Stimulated activated CD4-positive, alpha-beta T cell treated with anti-CD3 and anti-CD28 coated beads, Interleukin-1b, Interleukin-23, amount 100 ng/mL, for 1 hour (primary cell): ENCODE measurements at places on chromosomes 5 and 9.

DNA sequence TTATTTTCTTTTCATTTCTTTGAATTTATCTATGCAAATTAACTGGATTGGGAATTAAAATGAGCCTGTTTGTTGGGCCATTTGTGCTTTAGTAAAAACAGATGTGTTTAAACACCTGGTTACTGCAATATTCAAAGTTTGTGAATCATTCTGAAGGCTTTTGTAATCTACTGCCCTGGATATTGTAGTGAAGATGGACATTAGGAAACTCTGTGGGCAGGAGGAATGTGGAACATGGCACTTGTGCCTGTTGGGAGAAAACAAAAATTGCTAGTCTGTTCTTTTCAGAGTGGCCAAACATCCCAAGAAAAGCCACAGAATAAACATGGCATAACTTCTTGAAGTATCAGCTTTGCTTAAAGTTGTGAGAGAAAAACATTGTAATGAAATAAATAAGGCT, 40.8 kb downstream of the CHSY3 start:
- no peak for DNase-seq

GRCh38 chr9:89354471-89354870, 36.2 kb downstream of the SECISBP2 start:
- no peak for DNase-seq

- DNase-seq: no peak
These were observed 33.8 kb downstream of the ERP44 start for GRCh38 chr9:100064872-100065581.

DNA sequence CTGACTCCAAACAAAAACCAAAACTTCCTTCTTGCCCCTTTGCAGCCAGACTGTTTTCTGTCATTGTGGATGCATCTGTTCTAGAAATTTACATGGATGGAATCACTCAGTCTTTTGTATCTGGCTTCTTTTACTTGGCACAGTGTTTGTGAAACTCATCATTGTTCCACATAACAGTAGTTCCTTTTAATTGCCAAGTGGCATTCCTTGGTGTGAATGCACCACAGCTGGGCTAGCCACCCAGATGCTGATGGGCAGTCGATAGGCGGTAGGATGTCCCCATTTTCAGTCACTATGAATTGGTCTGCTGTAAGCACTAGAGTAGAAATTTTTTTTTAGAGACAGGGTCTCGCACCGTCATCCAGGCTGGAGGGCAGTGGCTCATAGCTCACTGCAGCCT, 6.3 kb upstream of the CLPTM1L start:
- DNase-seq: no peak

DNA sequence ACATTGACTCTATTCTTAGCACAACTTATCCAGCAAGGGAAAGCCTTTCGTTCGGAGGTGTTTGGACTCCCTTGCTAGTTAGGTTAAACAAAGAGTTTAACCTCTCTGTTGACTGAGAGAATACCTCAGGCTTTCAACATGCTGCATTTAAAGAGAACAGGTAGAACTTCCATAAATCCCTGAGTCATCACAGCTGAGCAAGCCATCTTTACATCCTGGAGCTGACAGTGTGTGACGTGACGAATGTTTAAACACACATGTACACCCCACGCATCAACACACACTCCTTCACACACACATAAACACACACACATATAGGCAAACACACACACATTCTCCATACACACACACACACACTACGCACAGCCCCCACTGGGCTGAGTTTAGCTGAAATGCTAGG, 152.8 kb downstream of the ADAMTS12 start:
- DNase-seq: no peak

DNA sequence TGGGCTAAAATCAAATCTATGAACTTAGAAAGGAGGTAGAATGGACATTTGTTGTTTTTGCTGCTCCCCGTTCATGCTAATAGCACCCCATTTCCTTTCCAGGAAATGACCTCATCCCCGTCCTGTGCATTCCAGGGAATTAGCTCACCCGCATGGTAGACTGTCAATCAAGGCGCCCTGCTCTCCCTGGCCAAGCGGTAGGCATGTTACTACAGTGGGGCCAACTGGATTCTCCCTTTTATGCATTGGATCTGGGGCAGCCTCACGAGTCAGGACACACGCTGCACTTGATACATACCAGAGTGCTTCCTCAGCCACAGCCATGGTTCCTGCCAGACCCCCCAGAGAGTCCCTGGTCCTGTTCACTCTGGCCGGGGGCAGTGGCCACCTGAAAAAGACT, 111.0 kb upstream of the PTCH1 start:
- no peak for DNase-seq

DNA sequence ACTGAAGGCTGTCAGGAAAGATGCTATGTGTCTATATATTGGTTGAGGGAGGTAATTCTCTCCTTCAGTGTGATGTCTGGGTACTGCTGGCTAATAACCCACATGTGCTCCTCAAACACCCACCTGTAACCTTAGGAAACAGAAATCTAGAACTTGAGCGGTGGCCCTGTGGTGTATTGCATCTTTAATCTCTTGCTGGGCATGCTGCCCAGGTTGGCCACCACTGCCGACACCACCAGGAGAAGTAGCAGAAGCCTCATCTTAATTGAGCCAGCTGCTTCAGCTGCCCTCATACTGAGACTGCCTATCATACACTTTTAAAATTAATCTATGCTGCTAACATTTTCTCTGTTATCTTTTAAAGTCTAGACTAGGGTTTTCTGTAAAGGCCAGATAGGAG, 103.5 kb upstream of the C5orf63 start:
- no peak for DNase-seq

DNA sequence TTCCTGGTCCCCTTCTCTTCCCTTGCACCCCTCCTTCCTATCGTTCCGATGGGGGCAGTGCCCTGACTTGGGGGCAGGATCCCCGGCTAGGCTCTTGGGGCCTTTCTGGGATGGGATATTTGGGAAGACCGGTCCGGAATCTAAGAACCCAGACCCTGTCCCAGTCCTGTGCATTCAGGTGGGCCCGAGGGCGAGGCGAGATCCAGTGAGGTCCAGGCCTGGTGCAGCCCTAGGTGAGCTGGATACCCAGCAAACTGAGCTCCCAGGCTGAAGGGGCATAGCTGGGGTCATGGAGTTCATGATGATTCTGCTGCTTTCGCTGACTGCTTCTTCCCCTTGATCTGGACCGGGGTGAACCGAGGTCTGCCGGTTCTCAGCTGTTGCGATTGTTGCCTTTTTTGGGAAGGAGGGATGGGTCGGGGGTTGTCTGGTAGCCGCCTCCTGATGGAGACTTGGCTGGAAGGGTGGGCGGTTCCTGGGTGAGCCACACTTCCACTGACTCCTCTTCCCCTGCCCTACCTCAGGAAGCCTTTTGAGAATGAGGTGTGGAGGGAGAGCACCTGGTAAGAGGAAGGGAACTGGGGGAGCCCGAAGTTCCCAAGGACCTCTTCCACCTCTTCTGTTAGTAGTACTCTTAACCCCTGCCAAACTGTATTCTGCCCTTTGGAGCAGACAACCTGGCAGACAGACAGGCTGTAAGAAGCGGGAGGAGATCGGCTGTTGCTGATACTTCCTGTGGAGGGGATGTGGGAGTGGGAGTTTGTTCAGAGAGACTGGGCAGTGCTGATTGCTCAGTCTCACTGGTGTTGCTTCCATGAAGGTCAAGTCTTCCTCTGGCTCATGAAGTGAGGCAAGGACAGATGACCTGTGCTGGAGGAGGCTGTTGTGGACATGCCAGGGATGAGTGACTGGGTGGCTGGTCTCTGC, 1.0 kb downstream of the LRRC8A start:
- DNase-seq: no peak

DNA sequence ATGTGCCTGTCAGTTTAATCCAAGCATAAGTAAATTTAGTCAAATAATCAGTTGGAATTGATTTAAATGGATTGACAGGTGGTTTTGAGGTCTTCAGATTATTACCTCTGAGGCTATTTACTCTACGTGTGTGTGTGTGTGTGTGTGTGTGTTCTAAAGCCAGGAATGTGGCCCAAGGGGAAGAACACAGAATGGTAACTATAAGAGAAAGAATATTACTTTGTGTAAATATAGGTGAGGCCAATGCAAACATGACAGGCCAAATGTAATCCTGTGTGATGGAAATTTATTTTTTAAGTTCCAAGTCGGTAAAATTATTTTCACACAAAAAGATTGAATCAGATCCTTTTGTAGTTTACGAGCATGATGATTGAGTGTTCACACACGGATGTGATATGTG, 390.0 kb downstream of the PLK2 start:
- no peak for DNase-seq

- no peak for DNase-seq
These were observed 526.4 kb downstream of the NR2F1-AS1 start for GRCh38 chr5:93054424-93055163.

- DNase-seq: no peak
These were observed 230.0 kb upstream of the RGMB start for GRCh38 chr5:98543490-98543889.

- no peak for DNase-seq
These were observed 3.1 kb downstream of the ANXA1 start for GRCh38 chr9:73154722-73155121.

DNA sequence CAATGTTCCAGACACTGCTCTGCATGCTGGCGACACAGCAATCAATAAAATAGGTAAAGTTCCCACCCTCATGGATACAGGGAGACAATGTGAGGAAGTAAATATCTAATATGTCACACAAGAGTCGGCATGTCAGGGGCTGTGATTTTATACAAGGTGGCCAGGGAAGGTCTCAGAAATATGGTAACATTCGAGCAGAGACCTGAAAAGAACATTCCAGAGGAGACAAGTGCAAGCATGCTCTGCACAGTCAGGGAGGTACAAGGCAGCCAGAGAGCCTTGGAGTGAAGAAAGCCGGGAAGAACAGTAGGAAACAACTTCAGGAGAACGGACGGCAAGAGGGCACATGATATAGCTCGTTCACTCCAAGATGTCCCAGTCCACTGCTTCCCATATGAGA, 89.2 kb upstream of the ZNF462 start:
- DNase-seq: no peak

GRCh38 chr9:98867429-98868168, 60.1 kb downstream of the GALNT12 start:
- no peak for DNase-seq

GRCh38 chr5:1515921-1516571, 7.7 kb downstream of the LPCAT1 start:
- DNase-seq: no peak

DNA sequence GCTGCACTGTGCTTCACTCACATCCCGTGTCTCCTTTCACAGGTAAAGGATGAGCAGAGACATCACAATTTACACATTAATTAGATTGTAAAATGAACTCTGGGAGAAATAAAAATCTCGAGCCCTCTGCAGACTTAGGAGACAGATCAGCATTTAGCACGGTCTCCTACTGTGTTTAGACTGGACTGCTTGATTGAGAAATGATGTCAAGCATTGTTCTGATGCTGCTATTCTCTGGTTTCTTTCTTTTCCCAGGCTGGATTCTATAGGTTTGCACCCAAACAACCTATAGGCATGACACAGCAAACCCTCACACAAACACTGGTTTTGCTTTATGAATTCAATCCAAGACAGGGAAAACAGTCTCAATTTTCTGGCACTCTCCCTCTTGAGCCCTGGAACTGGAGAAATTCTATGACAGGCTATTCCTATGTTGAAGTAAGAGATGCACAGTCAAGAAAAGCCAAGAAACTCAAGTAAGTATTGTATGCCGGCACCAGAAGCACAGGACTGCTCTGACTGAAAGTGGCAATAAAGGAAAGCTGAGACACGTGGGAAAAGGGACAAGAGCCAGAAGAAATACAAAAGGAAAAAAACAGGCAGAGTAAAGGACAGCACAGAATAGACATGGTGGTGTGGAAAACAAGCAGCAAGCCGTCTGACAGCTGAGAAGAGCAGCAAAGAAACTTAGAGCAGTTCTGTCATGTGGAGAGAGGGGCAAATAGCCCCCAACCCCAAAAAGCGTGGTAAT, 24.8 kb upstream of the ERAP2 start:
- no peak for DNase-seq

DNA sequence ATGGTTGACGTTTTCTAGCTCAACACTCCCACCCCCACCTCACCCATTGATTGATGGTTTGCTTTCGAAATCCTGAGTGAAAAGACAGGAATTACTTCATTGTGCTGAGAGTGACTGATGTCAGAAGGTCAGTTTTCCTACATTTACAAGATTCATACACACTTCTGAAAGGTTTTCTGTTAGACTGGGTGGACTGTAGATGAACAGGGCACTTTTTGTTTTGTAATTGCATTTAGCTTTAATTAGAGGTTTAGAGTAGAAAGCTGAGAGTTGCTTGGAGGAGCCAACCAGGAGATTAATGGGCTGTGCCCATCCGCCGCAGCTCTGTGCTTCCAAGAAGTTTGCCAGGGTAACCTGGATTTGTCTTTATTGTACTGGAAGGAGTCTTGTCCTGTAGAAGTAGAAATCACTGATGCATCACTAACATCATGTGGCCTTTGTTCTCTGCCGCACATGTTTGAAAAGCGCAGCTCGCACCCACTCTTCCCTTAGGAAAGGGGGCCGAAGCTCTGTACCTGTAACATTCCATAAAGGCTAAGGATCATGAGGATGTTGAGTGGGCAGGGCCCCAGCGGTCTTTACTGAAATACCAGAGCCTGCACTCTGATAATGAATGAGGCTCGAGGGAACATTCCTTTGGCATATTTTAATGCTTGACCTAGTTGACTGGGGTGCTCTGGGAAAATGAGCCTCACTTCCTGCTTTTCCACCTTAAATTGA, 267.6 kb upstream of the DMRT1 start:
- no peak for DNase-seq

GRCh38 chr5:163104464-163104863, 332.9 kb upstream of the CCNG1 start:
- DNase-seq: no peak

DNA sequence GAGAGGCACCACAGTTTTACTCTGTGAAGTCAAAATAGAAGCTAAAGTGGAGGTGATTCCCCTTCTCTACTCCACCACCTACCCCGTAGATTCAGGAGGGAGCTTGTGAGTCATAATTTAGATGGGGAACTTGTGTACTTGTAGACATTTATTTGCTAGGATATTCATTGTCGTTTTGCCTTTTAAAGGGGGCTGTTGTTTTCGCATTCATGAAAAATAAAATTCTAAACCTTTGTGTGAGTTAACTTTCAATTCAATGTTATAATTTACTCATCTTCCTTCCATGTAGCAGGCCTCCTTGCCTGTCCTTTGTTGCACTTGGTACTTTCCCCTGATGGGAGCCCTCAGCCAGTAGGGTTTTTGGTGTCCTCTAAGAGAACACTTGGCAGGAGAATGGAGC, 22.0 kb downstream of the SECISBP2 start:
- DNase-seq: no peak

DNA sequence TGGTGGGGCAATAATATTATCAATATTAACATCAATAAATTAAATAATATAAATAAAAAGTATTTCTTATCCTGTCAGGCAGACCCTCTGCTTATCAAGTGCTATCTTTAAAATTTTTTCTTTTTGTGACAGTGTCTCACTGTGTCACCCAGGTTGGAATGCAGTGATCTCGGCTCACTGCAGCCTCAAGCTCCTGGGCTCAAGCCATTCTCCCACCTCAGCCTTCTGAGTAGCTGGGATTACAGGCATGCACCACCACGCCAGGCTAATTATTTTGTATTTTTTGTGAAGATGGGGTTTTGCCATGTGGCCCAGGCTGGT, 53.2 kb downstream of the NDST1 start:
- no peak for DNase-seq

- DNase-seq: no peak
These were observed 326.9 kb downstream of the ZNF608 start for GRCh38 chr5:124419531-124419930.
